ENCODE measurements at places on chromosomes 3 and 15. TPM values are rescaled to one million over a fixed set of nuclear protein-coding genes. Genes with fewer than 3 reads are reported as not detected.

The TIGIT gene
- total RNA-seq, result not detected

The KLHL6 gene
- total RNA-seq, result not detected

The CCDC54 gene
- total RNA-seq, result not detected

The MKRN3 gene
- under 0.01 TPM for total RNA-seq

The KNG1 gene
- not detected for total RNA-seq

The CDHR4 gene
- not detected for total RNA-seq

The NEIL1 gene
- 0.56 TPM for total RNA-seq

The LRRC34 gene
- 1.1 TPM for total RNA-seq

The KAT2B gene
- total RNA-seq, result 2.2 TPM

The GRIP2 gene
- total RNA-seq, result under 0.01 TPM

The TRIM69 gene
- 7.7 TPM for total RNA-seq

The TGM4 gene
- total RNA-seq, result under 0.01 TPM

The ITPKA gene
- total RNA-seq, result 1.4 TPM

The SPRED1 gene
- total RNA-seq, result 38.3 TPM

The LDHAL6B gene
- not detected for total RNA-seq

The ROPN1 gene
- total RNA-seq, result not detected

The SEMA4B gene
- 6.9 TPM for total RNA-seq

The VEPH1 gene
- total RNA-seq, result 130 TPM

The C3orf80 gene
- total RNA-seq, result not detected

The UBAP1L gene
- total RNA-seq, result 0.28 TPM

The GOLGA6D gene
- not detected for total RNA-seq

The FBXL22 gene
- 0.28 TPM for total RNA-seq

The LRTM1 gene
- total RNA-seq, result not detected

All from IMR-90 (cell line).